ENCODE measurements at places on chromosomes 3 and 15.

- no peak for DNase-seq
These were observed 45.6 kb downstream of the DCBLD2 start for GRCh38 chr3:98855806-98856400.

DNA sequence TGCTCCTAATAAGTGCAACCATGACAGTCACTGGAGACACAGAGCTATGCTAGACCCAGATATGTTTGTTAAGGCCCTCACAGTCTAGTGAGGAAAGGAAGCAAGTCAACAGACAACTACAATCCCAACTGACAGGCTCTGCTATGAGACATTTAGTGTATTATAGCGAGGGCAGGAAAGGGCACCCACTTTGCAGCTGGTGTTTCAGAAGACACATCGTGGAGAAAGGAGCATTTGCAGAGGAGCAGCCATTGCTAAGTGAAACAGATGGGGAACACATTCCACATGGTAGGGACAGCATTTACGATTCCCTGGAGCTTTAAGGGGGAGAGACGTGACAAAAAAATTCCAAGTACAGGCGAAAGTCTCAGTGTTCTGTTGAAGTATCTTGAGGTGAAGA lies 685.6 kb downstream of the AGBL1 start:
- DNase-seq, result no peak

- peak; percentile 79 for DNase-seq
These were observed 134.3 kb downstream of the VGLL4 start for GRCh38 chr3:11509173-11510000.

- DNase-seq, result no peak
These were observed 36.4 kb upstream of the ABHD2 start for GRCh38 chr15:89051875-89052274.

GRCh38 chr3:169218314-169218983 lies 445.1 kb downstream of the MECOM start:
- DNase-seq, result peak; percentile 65

DNA sequence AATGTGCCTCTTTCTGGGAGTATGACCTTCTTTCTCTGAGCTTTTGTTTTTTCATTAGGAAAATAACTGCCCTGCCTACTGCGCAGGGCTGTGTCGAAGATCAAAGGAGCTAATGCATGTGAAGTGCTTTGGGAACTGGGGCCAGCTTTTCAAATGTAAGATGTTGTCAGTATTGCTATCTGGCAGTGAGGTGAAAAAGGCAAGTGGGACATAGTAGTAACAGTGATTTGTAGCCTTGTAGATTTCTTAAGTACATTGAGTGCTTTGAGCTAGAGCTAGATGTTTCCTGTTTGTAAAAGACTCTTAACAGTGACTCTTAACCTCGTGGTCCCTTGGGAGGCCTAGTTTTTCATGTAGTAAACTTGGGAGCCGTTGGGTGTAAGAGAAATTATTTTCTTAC lies 126.5 kb downstream of the ECT2 start:
- no peak for DNase-seq

DNA sequence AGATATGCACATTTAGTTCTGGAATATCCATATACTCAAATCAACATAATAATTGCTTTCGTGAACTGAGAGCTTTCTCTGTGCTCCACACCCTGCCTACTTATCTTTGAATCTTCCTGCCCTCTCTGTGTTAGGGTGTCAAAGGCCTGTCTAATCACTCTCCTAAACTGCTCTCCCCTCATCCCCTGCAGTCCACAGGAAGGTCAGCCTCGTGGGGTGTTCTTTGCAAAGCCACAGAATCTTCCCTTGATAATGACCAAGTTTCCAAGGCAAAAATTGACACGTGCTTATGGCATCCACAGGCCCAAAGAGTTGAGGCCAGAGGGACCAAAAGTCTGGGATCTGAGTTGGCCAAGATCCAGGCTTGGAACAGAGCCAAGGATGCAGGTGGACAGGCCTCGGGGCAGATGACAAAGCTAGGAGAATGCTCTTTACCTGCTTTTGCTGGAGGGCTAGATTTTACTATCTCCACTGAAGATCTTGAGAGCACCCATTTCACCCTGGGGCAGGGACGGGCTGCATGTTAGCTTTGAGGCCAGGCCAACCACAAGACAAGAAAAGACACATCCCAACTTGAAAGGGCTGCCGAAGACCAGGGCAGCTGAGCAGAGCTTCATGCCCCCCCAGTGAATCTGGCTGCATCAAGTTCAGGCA lies 20.4 kb downstream of the BHLHE40 start:
- DNase-seq, result no peak

- DNase-seq, result no peak
These were observed 7.4 kb downstream of the ZXDC start for GRCh38 chr3:126468028-126468891.

DNA sequence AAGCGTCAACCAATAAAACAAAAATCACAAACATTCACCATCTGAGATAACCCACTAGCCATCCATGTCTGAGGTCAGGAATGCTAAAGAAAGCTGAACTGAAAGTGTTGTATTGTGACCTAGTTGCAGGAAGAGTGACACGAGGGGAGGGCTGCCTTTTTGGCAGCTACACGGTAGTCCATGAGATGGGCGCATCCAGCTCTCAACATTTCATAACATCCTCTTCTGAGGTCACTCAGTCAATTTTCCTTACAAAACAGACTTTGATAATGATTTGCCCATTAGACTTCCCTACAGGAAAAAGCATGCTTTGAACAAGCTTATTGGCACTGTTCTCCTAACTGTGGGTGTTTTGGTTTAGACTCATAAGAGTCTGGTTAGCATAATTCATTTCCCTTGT lies 15.4 kb upstream of the SHF start:
- DNase-seq, result no peak

- no peak for DNase-seq
These were observed 6.3 kb downstream of the NR2F2 start for GRCh38 chr15:96336596-96337364.

- DNase-seq, result no peak
These were observed 200.7 kb downstream of the RPLP1 start for GRCh38 chr15:69653306-69653705.
